ENCODE measurements at places on chromosomes 3 and 15.

- peak; percentile 48 for DNase-seq
Observed at GRCh38 chr15:34366271-34367065, 528 bp downstream of the LPCAT4 start.

- DNase-seq, result no peak
Observed at GRCh38 chr15:88382482-88382983, 84.7 kb downstream of the MRPL46 start.

GRCh38 chr3:46483825-46484224 lies 14.0 kb upstream of the RTP3 start:
- no peak for DNase-seq

DNA sequence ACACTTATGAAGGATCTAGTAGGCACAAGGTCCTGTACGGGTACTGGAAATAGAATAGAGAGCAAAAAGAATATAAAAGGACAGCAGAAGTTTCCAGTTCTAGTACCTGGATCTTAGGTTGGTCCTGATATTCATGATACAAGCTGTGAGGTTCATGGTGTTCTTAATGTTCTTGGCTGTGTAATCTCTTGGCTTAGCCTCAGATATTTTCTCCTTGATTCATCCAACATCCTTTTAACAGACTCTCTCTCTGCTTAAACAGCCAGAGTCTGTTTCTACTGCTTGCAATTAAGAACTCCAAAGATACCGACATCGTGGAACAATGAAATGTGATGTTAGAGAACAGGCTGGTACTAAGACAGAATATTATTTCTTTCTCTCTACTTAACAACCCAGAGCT lies 49.9 kb downstream of the CNTN3 start:
- DNase-seq, result no peak

GRCh38 chr3:51860703-51861665 lies at the start of gene IQCF2:
IQCF2 (plus strand) TSS chr3:51861615; CDS start chr3:51861667, 52 bp downstream.
- no peak for DNase-seq

DNA sequence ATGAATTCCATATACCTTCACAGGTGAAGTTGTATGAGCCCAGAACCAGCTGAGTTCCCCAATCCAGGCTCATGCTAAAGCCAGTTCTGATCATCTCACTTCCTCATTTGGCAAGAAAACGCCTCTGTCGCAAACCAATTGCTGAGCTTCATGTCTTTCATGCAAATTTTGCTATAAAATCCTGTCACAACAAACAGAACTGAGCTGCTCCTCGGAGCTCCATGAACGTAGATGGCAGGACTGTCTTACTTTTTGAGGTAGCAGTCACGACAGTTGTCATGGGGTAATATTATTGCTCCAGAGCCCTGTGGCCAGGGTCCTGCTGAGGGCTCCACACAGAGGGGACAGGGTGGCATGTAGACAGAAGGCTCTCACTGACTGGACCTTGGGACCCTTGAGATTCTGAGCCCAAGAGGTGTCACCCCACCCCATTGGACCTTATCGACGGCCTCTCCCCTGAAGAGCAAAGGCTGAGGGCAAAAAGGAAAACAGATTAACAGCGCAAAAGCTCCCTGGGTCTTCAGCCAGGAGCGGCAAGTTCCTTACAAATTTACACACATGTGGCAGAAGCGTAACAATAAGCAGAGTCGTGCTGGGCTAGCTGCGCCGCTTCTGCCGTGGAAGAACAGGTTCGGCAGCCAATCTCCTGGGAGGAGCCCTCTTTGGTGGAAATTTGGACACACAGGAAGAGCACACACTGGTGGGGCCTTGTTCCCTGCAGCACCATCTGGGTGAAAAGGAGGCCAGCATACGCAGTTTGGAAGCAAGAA lies 249.2 kb downstream of the OPA1 start:
- DNase-seq, result peak; percentile 13

GRCh38 chr3:126155819-126156218 lies 24.6 kb downstream of the ALDH1L1 start:
- DNase-seq, result no peak

GRCh38 chr15:81895723-81896122 lies 150.1 kb downstream of the MEX3B start:
- no peak for DNase-seq

DNA sequence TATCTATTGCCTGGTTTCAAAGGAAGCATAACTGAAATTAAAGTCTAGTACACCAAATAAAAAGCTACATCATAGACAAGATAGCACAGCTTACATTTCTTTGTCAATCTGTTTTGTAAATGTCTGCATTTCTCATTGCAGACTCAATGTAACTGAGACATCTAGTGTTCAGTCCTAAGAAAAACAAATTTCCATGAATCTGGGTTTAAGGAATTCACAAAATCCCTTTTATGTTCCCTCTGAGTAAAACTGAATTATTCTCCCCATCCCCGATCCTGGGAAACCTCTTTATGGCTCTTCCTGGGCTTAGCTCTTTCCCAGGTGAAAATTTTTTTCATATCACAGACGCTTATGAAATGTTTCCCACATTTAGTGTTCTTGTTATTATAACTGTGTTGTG lies 21.6 kb upstream of the RASA2 start:
- DNase-seq, result no peak

GRCh38 chr3:182710557-182711157 lies 82.6 kb upstream of the ATP11B start:
- peak; percentile 43 for DNase-seq

- DNase-seq, result peak; percentile 78
Observed at GRCh38 chr15:85692873-85693272, 101.9 kb downstream of the KLHL25 start.
